ENCODE measurements at places on chromosomes 1 and 21.

- peak; percentile 2 for DNase-seq
Measured at GRCh38 chr1:177256153-177257075, 85.7 kb downstream of the BRINP2 start.

DNA sequence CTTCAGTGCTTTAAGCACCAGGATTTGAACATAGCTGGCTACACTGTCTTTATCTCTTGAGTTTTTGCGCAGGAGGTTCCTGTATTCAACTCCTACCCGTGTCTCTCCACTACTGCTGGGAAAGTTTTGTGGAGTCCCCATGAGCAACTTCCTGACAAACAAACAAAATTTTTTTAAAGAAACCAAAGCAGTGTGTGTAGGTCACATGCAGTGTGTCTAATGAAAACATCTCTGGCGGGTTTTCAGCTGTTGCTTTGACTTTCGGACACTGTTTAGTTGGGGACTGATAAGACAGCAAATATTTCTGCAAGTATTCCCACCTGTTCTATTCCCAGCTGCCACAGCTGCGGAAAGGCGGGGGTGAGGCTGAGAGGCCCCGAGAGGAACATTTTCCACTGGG lies 2.0 kb downstream of the PSEN2 start:
- no peak for DNase-seq

DNA sequence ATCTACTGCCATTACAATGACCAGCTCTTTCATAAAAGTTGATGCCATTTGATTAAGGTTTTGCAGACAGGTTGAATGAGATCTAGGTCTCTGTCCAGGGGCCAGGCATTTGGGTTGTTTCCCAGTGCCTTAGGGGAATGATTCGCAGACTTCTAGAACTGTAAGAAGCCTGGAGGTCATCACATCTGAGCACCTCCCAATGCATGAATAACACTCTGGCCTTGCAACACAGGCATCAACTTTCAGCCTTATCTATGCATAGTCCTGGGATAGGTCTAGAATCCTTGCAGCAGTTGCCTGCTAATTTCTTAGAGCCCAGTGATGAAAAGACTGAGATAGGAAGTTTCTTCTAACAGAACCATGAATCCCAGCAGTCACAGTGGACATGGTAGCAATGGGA lies 44.8 kb upstream of the KCND3 start:
- DNase-seq: no peak

DNA sequence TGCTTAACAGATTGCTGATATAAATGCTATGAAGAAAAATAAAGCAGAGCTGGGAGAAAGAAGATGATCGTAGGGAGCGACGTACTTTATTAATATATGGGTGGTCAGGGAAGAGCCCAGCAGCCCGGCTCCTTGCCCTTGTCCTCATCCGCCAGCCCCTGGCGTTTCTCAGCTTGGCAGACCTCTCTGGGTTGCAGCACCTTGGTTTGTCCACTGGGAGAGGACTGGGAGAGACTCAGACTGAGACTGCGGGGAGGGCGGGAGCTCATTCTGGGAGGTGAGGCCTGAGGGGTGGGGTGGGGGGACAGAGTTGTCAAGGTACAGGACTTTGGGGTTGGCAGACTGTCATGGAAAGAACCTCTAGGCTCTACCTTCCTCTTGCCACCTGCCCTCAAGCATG lies 3.3 kb upstream of the S100A3 start:
- no peak for DNase-seq

- DNase-seq: no peak
Measured at GRCh38 chr21:42047821-42048613, 23.1 kb upstream of the UMODL1 start.

DNA sequence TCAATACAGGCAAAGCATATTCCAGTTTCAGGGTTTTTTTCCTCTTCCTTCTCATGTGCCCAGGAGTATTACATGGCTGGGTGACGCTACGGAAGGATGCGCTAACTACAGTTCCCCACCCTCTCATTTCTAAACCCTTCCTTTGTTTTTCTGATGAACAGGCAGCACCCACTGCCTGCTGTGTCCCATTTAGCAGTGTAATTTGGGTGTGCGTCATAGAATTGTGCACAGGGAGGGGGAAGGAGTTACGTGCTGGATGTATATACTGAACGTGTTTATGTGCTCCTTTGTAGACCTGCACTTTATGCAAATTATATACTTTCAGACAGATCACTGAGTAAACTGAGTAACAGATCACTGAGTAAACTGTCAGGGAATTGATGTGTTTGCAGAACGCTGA lies 44.5 kb downstream of the ELAPOR1 start:
- no peak for DNase-seq

GRCh38 chr1:198967566-198967965 lies 328.7 kb downstream of the PTPRC start:
- no peak for DNase-seq

- no peak for DNase-seq
Measured at GRCh38 chr1:22810378-22810777, 99.7 kb downstream of the EPHB2 start.

GRCh38 chr1:64909031-64909430 lies 57.3 kb downstream of the JAK1 start:
- DNase-seq: no peak

GRCh38 chr21:38920631-38921398 lies 115.1 kb downstream of the ETS2 start:
- DNase-seq: no peak

GRCh38 chr21:45162115-45162514 lies 87.7 kb downstream of the ADARB1 start:
- no peak for DNase-seq

DNA sequence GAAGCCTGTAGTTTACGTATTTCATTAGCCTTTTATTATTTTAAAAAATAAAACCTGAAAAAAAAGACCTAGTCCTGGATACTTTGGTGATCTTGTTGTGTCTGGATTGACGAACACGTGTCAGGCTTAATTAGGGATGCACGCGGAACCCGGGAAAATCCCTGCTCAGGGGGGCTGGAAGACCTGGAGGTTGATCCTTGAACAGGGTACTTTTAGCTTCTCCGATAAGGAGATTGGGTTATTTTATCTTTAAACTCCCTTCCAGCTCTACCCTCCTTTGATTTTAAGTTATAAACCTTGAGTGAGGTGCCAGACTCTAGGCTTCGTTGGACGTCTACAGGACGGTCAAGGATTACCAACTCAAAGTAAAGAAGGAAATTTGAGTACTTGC lies 552 bp upstream of the ZNF691 start:
- DNase-seq: no peak
